Gastroesophageal sphincter (tissue), 4 donors: ENCODE measurements at places on chromosomes 12 and 14. TPM values are rescaled to one million over a fixed set of nuclear protein-coding genes. Genes with fewer than 3 reads are reported as not detected.

DNA sequence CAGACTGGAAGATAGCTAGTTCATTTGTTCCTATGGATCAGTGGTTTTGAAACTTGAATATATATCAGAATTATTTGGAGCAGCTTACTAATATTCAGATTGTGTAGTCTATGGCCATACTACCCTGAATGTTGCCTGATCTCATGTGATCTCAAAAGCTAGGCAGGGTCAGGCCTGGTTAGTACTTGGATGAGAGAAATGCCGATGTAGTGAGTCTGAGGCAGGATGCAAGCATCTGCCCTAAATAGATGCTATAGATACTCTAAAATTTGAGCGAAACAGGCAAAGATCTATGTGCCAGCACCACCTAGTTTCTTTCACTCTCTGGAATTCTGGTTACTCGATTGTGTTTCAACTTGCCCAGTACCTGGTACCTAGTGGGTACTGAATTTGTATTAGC lies 40.9 kb downstream of the FRMD6 start:
- no peak for ATAC-seq

DNA sequence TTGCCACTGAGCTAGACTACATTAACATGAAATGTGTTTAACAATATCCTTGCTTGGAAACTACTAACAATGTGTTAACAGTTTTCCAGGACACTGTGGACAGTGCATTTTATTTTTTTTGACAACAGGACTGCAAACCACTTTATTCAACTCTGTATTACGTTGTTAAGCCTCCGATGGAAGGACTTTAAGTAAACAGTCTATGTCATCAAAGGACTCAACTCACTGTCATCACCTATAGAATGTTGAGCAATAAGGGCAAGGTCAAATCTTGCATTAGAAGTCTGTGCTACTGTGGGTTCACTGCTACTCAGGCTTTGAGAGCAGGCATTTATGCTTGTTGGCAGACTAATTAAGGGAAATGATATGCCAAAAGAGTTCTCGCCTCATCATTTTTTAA lies 483.7 kb downstream of the FLRT2 start:
- ATAC-seq = no peak

DNA sequence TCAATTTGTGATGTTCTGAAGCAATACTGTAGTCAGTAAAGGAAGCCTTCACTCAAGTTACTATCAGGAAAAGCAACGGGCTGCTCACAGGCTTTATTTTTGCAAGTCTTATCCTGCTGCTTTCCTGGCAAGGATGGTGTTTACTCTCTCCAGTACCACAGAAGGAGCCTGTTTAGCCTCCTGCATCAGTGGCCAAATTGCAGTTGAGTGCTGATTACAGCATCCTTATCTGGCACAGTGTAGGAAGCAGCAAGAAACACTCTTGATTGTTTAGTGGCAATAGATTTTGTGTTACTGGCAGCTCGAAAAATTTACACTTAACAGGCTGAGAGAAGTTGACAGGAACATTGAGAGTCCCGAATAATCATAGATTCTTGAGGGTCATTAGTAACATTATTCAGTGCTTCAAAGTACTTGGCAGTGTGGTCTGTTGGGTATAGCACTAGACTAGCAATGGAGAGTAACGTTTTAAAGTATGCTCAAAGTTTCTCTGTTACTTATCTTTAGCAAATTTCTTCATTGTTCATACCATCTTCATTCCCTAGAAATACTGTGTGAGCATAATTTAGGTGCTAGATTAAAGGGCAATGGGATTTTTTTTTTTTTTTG lies 11.7 kb downstream of the TULP3 start:
- ATAC-seq = peak; percentile 58

DNA sequence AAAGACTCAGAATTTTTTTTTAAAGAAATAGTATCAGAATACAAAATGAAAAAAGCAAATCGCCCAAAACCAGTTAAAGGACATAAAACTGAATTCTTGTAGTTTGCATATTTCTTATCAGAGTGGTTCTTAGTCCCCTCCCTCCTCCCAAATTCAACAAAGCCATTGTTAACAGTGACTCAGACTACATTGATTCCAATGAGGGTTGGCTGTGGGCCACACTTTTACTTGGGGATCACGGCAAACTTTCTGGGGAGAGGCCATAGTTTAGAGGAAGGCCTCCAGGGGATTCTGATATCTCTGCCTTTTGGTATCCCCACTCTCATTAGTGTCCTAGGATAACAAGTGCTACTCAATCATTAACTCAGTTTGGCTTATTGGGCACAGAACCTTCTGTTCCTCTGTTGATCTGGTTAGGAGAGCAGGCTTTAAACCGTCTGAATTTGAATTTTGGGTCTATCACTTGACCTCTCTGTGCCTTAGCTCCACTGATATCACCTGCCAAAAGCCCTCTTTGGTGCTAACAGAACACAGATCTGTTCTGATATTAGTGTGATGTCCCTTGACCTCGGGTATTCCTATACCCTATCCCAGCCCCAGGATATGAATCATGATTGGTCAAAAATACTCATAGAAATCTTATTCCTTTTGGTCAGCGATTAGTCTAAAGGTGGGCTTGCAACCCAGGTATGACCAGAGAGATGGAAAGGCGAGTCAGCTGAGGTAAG lies 45.2 kb upstream of the APPL2 start:
- ATAC-seq = no peak

GRCh38 chr14:51507906-51508511 lies 143.7 kb upstream of the FRMD6 start:
- peak; percentile 63 for ATAC-seq

DNA sequence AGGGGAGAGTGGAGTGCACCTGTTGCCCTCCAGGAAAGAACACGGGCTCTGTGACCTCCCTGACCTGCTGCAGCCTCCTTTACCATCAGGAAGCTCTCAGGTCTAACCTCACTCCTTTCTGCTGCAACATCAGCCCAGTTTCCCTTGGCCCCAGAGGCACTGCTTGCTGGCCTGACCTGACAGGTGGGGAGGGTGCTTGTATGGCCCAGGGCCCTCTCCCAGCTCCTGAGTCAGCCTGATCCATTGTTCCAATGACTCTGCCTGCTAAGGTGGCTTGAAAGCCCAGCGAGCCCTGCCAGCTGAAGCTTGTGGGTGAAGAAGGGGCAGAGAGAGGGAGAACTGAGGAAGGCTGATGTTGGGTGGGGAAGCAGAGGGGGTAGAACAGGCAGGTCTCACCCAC lies 13.2 kb upstream of the KRT78 start:
- no peak for ATAC-seq

DNA sequence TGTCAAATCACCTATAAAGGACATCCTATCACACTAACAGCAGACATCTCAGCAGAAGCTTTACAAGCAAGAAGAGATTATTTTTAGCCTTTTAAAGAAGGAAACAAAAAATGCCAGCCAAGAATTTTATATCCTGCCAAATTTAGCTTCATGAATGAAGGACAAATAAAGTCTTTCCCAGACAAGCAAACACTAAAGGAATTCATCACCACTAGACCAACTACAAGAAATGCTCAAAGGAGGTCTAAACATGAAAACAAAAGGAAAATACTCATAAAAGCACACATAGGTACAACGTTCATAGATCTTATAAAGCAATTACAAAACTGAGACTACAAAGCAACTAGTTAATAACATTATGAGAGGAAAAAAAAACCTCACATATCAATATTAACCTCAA lies 20.7 kb upstream of the STAB2 start:
- no peak for ATAC-seq

DNA sequence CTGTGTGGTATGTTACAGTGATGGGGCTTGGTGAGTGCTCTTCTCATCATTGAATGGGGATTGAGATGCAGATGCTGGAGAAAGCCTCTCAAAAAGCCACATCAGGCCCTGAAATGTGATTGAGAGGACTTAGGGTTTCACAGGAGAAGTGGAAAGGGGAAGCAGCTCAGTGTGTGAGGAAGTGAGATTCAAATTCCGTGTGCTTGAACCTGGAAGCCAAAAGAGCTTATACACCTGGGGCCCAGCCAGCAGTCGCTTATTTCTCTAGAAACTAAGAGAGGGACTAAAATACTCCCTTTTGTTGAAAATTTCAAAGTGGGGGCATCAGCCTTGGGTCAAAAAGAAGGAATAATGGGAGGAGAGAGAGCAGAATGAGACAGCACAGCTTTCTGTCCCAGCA lies 39.1 kb upstream of the GZMB start:
- no peak for ATAC-seq

PTGER2 gene
- total RNA-seq = 24.2 TPM

GPRC5A gene
- total RNA-seq = 1.4 TPM

DNA sequence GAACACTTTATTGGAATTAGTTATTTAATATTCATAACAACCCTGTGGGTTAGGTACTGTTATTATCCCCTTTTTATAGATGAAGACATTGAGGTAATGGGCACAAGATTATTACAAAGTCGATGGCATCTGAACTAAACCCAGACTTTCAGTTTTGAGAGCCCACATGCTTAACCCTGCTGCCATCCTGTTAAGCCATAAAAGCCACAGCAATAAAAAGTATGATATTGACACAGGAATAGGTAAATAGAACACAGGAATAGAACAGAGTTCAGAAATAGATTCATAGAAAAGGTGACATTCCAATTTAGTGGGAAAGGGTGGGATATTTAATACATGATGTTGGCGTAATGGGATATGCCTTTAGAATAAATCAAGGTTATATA lies 119.8 kb downstream of the SLC38A1 start:
- ATAC-seq = no peak

DNA sequence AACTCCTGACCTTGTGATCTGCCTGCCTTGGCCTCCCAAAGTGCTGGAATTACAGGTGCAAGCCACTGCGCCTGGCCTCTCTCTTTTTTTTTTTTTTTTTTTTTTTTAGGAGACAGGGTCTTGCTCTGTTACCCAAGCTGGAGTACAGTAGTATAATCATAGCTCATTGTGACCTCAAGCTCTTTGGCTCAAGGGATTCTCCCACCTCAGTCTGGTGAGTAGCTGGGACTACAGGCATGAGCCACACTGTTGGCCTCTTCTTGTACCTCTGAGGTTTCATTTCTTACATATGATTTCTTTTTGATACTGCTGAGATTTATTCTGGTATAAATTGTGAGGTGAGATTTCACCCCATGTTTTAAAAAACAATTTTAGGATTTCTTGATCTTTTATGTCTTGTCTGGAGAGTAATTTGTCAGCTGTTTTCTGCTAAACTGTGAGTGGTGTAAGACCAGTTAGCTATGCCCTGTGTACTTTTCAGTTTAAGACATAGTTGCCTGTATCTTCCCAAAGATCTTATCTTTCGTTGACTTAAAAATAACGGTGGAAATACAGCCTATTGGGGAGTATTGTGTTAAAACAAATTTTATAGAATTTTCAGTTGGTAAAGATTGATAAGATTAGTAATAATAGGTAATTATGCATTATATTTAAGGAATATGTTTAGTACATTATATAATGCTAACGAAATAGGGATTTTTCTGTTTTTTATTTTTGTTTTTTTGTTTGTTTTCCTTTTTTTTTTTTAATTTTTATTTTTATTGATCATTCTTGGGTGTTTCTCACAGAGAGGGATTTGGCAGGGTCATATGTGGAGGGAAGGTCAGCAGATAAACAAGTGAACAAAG lies 31.7 kb downstream of the WDR20 start:
- no peak for ATAC-seq

- ATAC-seq = no peak
These were observed 9.1 kb upstream of the MDM2 start for GRCh38 chr12:68798882-68799234.

DNA sequence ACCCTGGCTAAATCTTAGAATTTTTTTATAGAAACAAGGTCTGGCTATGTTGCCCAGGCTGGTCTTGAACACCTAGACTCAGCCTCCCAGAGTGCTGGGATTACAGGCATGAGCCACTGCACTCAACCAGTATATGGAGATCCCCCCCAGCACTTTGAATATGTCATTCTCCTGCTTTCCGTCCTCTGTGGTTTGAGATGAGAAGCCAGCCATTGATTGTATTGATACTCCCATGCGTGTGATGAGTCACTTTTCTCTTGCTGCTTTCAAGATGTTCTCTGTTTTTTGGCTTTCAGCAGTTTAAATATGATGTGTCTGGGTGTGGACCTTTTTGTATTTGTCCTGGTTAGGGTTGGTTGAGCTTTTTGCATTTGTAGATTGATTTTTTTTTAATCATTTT lies 75.2 kb upstream of the DNM1L start:
- peak; percentile 39 for ATAC-seq

DNA sequence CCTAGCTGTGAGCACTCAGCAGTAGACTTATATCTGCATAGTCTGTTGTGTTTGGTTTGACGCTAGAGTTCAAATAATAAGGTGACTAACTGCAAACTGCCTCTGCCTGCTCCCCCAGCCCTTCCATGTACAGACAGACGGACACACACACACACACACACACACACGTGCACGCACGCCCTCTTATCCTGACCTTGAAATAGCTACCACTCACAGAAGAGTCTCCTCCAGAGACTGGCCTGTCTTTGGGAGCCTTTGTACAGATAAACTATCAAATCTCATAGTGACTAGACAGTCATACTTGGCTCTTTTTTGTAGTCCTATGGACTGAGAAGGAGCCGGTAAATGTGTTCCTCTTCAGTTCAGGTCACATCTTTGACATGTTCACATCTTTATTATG lies 158.4 kb downstream of the FBXL14 start:
- ATAC-seq = no peak

SIX6 gene
- not detected for total RNA-seq

- ATAC-seq = no peak
These were observed 228.9 kb upstream of the G2E3 start for GRCh38 chr14:30330033-30330432.

- ATAC-seq = no peak
These were observed 88.2 kb downstream of the TBC1D30 start for GRCh38 chr12:64912516-64913255.

DNA sequence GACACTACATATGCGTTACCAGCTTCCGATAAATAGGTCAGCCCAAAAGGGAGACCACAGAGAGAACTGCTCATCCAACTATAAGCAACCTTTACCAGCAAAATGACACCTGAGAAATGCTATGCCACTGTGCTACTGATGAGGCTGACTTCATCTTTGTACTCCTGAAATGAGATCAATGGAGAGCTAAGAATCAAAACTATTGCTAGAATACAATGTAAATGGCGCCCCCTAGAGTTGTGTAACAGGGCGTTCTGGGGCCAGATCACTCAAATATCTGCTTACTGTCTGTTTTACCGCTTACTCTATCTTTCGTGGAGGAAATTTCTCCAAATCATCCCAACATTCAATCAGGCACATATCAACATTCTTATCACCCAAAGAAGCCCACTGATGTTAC lies 4.6 kb downstream of the ZNF384 start:
- ATAC-seq = no peak

DNA sequence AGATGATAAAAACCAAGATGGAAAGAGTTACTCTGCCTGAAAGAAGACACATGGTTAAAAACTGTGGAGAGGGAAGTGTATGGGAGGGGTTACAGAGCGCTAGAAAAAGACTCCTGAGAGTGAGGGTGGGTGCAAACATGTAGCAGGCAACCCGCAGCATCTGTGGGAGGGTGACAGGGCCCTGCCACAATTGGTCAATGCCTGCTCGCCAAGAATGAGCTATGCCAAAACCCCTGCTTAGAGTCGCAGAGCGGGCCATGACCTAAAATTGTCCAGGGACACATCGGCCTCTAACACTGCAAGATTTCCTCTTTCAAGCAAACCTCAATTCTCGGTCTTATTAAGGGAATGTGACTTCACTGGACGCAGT lies 700 bp downstream of the PRKAG1 start:
- peak; percentile 0 for ATAC-seq
